ENCODE measurements at places on chromosomes 16 and 17.

DNA sequence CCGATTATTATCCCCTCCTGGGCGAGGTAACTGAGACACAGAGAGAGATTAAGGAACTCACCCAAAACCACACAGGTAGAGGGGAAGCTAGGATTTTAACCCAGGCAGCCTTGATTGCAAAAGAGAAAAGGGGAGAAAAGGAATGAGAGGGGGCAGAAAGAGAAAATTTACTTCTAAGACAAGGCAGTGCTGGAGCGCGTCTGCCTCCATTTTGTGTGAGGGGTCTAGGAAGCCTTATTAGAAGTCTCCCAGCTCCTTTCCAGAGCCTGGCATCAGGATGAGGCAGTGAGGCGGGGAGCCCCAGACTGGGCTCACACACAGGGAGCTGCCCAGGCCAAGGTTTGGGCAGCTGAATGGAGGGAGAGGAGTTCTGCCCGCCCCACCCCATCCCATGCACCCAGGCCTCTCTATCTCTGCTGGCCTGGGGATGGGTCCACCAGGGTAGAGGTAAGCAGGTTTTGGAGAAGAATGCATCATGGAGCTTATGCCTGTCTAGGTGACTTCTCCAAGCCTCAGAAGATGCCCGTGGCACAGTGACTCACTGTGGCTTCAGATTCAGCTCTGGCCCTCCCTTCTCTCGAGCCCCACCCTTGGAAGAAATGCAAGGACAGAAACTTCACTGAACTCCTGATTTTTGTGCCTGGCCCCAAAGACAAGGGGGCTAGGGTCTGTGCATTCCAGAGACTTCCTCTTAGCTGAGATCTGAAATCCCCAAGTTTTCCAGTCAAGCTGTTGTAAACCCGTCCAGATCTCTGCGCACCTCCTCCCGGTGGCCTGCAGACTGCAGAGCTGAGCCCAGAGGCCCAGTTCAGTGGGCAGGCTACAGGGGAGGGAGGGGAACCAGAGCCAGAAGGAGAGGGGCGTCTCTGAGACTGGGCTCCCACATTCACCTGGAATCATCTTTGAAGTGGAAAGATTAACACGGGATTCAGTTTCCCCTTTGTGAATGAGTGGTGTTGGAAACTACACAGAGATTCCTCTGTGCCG is 95.1 kb upstream of the CDH5 start:
- DNase-seq = no peak

DNA sequence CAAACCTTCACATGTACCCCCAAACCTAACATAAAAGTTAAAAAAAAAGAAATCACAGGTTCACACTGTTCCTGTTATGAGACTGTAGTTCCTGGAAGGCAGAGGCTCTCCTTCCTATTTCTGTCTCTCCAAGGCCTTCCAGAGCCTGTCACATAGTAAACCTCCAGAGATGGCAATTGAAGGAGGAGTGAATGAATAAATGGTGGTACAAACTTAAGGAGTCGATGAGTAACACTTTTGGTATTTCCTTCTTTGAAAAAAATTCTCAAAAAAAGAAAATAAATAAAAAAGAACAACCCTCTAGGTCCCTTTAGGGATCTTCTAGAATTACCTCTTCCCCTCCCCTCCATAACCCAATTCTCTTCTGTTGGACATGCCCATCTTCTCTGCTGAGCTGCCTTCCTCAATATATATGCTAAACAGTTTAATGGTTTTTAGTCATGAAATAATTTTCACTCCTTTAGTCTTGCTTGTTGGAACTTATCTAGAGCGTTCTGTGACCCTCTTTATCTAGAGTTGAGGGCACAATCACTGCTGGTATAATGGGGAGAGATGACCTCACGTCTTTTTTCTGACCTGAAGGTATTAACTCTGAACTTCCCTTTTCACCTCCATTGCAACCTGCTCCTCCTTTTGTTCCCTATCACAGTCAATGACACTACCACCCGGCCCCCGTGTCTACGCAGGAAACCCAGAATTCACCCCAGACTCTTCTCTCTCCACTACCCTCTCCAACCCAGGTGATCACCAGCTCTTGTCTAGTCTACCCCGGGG is 1.7 kb upstream of the TAF15 start:
- DNase-seq = no peak

DNA sequence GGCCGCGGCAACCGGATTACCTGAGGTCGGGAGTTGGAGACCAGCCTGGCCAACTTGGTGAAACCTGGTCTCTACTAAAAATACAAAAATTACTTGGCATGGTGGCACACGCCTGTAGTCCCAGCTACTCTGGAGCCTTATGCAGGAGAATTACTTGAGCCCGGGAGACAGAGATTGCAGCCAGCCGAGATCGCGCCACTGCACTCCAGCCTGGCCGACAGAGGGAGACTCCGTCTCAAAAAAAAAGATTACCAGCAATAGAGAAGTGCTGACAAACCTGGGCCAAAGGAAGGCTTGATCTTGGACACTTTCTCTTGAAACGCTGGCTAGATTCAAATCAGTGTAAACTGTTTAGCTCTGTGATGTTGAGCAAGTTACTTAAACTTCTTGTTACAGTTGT is 4.3 kb downstream of the MT1H start:
- no peak for DNase-seq

DNA sequence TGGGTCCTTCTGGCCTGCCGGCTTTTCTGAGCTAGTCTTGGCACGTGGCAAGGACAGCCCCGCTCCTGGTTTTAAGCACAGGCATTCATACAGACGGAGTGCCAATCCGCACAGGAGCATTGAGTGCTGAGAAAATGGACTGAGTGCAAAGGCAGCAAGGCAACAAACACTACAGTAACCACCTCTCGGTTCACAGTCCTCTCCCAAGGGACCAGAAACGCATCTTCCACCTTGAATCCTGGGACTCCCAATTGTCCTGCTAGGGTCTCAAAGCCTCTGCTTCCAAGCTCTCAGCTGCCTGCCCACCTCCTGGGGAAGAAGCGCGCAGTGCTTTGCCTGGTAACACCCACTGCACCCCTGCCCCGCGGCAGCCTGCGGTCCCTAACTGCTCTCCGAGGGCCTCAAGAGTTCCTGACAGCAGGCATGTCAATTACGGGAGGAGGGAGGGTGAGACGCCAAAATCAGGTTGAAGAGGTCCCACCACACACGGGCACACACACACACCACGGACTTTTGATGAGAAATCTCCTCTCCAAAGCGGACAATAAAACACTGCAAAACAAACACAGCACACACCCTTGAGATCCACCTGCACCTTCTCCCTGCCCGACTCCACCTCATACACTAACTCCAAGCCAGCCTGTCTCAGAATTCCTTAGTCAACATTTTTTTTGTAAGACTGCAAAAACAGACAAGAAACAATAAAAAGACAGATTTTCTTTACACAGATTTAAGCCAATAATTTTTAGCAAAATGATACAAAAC is 15.0 kb downstream of the SLC16A3 start:
- no peak for DNase-seq

DNA sequence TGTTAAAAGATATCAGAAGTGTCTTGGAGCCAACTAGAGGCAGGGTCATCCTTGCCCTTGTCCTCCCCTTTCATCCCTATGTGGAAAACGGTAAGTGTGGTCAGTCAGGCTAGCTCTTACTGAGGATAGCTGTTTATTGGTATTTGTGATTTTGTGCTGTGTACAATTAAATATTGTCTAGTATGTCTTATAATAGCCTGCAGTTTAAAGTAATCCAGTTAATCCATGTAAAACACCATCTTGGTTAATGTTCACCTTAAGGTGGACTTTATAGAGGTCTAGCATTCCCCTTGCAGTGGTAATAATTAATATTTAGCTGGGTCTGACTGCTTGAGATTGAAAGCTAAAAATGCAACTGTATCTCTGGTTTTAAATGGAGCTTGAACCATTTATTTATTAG is 25.6 kb downstream of the METTL9 start:
- DNase-seq = no peak

DNA sequence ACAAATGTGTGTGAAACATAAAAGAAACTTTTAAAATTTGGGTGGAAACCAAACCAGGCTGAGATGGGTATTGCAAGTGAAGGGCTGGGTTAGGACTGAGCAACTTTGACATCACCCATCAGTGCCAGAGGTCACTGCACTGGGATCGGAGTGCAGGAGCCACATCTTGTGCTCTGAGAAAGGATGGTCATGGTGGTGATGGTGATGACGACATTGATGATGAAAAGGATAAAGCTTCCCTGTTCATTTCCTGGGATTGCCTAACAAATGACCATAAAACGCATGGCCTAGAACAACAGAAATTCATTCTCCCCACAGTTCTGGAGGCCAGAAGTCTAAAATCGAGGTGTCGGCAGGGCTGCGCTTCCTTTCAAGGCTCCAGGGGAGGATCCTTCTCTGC is 324.0 kb downstream of the MAF start:
- DNase-seq = no peak

GRCh38 chr16:47475786-47476185 is 14.7 kb downstream of the PHKB start:
- no peak for DNase-seq

GRCh38 chr17:2151358-2152033 is 96.6 kb downstream of the HIC1 start:
- DNase-seq = no peak

DNA sequence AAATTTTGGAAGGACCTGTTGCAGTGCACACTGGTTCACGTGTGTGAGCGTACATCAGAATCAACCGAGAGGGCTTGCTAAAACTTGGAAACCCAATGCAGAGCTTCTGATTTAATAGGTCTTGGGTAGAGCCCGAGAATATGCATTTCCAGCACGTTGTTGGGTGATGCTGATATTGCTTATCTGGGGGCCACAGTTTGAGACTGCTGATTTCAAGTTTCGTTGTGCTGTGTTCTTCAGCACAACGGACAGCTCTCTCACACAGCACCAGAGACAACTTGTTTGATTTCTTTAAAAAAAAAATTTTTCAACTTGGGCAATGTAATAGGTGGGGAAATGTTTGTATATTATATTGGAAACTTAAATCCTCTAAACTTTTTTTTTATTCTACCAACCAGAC is 9.4 kb downstream of the OR4D2 start:
- DNase-seq = no peak

- DNase-seq = no peak
These were observed 8.3 kb upstream of the CHD3 start for GRCh38 chr17:7880076-7880868.

DNA sequence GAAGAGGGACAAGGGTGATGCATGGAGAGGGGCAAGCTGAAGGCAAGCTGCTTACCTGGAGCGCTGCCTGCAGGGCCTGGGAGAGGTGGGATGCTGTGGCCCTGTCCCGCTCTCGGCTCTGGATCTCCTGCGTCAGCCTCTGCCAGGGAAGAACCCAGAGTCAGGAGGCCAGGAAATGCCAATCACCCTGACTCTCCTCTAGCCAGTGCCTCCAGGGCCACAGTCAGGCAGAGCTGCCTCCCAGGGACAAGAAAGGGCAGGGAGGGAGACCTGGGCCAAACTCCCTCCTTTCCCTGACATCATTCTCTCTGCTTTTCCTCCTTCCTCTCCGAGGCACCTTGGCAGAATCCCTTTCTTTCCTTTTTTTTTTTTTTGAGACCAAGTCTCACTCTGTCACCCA is 11.3 kb downstream of the CDK3 start:
- no peak for DNase-seq

GRCh38 chr17:38690386-38690785 is 14.7 kb upstream of the MLLT6 start:
- DNase-seq = no peak

DNA sequence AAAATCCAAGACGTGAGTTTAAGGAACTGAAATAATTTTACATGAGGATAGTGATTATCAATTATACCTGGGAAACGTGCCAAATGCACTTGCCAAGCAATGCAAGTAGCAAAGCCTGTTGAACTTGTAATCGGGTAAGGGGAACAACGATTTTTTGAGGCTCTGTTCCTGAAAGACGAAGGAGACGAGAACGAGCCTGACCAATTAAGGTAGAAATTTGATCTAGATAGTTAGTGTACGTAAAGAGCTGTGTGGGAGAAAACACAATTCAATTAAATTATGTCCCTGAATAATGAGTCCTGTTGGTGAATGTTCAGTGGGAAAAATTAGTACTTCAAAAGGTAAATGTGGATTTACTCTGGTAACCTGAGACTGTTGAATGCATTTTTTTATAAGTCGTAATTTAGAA is 17.7 kb upstream of the KCTD5 start:
- no peak for DNase-seq

DNA sequence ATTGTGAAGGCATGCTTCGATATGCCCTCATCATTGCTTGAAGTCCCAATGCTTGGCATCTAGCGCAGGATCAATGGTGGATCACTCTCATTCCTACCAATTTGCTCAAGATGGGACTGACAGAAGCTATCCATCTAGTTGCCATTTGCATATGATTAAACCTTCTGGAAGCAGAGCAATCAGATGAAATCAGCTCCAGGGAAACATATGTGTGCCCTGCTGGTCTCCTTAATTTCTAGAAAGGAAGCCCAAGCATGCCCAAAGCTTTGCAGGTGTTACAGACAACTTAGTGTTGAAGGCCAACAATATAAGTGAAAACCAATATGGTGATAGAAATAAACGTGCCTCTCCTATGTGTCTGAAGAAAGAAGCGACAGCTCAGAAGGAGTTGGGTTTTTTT is 350.0 kb upstream of the ERCC4 start:
- DNase-seq = no peak

DNA sequence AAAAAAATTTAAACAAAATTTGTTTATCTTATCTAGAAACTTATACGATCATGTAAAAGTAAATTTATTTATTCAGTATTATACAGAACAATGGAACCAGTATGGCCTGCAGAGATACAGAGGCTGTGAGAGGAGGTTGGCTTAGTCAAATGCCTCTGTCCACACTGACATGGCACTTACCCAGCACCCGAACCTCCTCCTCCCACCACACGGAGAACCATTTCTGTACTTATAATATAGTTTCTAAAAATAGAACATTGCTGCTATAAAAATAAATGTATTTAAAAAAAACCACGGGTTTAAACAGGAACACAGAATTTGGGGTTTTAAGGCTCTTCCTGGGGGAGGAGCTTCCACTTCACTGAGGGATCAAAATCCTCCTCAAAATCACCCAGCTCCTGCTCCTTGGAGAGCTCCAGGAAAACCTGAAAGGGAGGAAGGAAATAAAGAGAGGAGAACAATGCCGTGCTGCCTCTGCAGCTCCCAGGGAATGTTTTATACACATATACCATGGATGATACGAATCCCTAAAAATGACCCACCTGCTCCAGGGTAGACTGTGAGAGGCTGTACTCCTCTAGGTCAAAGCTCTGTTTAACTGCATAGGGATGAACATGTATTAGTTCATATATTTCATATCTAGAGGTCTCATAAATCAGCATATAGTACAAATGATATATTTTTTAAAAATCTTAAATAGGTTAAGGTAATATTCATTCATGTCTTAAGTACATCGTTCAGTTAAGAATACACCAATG is 87.3 kb downstream of the ABCA8 start:
- no peak for DNase-seq

GRCh38 chr17:41415833-41416335 is 8.5 kb downstream of the KRT37 start:
- no peak for DNase-seq

DNA sequence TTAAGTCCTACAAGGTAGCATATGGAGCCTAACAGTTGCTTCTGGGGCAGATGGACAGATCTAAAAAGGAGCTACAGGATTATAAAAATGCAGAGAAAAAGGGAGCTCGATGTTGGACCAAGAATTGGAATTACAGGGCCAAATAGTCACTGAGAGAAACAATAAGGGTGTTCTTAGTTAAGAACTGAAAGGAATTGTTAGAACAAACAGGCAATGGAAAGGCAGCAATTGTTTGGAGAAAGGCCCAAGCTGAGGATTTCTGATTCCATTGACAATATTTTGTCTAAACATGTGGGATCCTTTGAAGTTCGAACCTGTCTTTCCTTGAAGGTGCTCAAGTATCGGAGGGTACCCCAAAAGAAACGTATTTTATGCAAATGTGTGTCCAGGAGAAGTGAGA is 513.6 kb upstream of the CDH8 start:
- no peak for DNase-seq

- no peak for DNase-seq
These were observed 41.4 kb upstream of the PIRT start for GRCh38 chr17:10879190-10879836.

Measured in activated CD4-positive, alpha-beta T cell treated with anti-CD3 and anti-CD28 coated beads, Interleukin-2, Interleukin-4, amounts not matched to agents 100 ng/mL and 50 ng/mL, durations not matched to agents 16 hours and 8 hours (primary cell).